HepG2 (cell line): ENCODE measurements at places on chromosomes 3 and 15.
A peak's percentile ranks its signal among the peaks of the same experiment; 100 is the strongest.

GRCh38 chr15:83364501-83364900 lies 80.0 kb upstream of the BNC1 start:
- DNase-seq = no peak

DNA sequence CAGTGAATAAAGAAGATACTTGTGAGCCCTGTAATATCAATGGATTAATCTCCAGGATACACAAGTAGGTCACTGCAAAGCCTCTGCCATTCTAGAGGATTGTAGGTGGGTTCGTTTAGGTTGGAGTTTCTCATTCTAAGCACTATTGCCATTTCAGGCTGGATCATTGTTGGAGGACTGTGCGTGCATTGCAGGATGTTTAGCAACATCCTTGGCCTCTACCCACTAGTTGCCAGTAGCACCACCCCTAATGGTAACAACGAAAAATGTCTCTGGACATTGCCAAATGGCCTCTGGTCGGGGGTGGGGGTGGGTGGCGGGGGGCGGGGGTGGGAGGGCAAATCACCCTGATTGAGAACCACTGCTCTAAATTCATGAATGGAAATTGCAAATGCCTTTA lies 4.9 kb upstream of the IFT57 start:
- no peak for DNase-seq

DNA sequence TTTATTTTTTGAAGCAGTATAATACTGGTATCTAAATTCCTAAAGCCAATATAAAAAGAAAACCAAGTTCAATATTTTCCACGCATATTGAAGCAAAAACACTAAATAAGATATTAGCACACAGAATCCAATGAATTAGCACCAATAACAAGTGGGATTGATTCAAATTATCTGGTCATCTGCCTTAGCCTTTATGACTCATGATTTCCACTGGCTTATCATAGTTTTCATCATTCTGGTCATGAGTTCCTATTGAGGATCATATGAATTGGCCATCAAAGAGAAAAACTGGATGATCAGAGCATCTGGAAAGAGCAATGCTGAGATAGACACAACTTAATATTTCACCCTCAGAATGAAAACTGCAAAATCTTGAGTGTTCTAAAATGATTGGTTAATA lies 809.9 kb downstream of the MCTP2 start:
- DNase-seq = no peak

DNA sequence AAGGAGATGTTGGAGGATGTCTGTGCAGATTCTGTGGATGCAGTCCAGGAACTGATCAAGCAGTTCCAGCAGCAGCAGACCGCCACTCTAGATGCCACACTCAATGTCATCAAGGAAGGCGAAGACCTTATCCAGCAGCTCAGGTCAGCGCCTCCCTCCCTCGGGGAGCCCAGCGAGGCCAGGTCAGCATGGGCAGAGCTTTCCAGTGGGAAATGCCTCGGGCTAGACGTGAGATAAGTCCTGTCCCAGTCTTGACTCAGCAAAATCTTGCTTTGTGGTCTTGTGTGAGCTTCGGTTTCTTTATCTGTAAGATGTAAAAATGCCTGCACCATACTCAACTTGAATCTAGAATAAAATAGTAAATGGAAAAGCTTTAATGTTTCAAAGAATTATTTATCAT lies 335.1 kb upstream of the UMPS start:
- DNase-seq = no peak

DNA sequence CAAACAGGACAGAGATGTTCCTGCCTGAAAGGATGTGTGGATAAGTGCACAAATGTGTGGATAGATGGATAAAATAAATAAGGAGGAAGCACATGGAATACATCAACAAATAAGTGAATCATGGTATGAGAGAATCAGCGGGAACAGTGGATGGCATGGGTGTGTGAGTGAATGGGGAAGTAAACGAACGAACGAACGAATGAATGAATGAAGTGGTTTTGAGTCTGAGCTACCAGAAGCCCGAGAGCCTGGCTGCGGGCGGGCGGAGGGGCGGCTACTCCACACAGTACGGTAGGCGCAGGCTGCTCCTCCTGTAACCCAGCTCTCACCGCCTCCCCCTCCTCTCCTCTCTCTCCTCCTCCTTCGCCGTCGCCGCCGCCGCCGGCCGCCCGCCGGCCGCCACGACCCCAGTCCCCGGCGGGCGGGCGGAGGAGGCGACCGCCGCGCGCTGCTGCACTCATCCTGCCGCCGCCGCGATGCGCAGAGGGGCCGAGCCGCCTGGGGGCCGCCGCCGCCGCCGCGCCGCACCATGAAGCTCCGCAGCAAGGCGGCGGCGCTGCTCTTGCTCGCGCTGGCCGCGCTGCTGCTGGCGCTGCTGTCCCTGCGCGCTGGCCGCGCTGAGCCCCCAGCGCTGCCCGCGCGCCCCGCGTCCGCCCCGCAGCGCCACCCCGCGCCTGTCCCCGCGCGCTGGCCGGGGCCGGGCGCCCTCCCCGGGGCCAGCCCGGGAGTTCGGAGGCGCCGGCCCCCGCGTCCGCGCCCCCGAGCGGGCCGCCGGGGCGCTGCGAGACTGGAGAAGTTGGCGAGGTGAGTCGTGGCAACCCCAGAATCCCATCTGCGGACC lies at the start of gene GXYLT2:
TSS of gene GXYLT2 (plus strand) at position 342 of the 841 bp plus-strand sequence. CDS start at position 530, 188 bp downstream.
- DNase-seq = peak; percentile 48

DNA sequence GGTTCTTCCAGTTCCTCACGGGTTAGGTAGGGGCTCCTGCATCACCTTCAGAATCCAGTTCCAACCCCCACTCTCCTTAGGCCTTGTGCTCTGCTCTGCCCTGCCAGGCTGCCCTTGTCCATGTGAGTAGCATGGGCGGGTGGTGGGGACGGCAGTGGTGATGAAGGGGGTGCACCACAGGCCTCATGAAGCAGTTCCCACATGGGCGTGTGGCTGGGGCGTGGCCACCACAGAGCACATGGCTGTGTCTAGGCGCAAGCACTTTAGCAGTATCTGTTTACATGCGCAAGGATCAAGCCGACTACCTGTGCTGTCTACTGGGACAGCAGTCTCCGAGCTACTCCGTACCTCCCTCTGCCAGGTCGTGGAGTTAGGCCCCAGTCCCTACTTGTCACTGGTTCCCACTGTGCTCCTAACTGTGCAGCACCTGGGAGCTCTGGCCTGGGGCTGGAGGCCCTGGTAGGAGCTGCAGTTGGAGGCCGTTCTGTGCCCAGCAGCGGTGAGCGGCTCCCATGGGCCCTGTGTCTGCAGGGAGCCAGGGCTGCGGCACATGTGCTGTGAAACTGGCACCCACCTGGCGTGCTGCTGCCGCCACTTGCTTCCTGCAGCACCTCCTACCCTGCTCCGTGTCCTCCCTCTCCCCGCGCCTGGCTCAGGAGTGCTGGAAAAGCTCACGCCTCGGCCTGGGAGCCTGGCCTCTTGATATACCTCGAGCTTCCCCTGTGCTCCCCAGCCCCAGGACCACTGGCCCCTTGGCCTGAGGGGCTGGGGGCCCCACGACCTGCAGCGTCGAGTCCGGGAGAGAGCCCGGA lies 53.5 kb downstream of the PLXNA1 start:
- DNase-seq = no peak

DNA sequence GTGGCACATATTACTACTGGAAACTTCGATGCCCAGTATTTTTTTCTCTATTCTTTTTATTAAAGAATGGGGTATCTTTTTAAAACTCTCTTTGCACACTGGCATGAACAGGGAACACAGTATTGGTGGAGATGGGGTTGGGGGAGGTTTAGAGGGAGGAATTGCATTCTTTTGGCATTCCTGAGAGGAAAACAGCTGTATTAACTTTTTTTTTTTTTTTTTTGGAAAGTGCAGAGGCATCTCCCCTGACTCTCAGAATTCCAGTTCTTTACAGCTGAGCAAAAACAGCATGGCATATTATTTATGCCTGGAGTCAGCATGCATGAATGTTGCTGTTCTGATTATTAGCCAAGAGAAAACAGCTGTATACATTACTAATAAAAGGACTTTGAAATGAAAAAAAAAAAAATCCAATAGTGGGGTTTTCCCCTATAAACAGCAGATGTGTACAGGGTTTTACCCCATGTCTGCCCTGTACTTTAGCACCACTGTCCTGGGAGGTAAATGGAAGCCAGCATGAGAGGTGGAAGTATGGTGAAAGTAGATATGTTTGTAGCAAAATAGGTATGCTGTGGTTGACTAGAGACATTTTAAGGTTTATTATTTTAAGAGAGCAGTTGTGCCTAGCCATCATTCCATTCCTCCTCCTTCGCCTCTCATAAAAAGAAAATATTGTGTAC lies 132.2 kb downstream of the FNDC3B start:
- DNase-seq = no peak

DNA sequence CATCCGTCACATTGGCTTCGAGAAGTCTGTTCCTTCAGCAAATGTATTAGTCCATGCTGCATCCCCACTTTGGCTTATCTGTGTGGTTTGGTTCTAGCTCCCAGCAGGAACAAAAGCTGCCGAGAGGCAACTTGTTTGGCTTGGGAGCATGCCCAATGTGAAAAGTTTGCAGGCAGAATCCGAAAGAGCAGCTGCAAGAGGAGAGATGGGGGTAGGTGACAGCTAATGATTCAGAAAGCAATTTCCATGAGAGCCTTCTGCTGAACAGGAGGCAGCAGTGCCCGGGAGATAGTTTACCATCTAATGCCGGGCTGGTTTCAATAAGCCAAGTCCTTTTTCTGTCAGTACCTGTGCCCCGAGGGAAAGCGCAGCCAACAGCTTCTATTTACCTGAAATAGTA lies 60.2 kb downstream of the GRM7 start:
- no peak for DNase-seq

- DNase-seq = no peak
Observed at GRCh38 chr3:14482271-14482721, 57.8 kb downstream of the GRIP2 start.

GRCh38 chr3:155398046-155398445 lies 104.6 kb upstream of the STRIT1 start:
- DNase-seq = no peak

DNA sequence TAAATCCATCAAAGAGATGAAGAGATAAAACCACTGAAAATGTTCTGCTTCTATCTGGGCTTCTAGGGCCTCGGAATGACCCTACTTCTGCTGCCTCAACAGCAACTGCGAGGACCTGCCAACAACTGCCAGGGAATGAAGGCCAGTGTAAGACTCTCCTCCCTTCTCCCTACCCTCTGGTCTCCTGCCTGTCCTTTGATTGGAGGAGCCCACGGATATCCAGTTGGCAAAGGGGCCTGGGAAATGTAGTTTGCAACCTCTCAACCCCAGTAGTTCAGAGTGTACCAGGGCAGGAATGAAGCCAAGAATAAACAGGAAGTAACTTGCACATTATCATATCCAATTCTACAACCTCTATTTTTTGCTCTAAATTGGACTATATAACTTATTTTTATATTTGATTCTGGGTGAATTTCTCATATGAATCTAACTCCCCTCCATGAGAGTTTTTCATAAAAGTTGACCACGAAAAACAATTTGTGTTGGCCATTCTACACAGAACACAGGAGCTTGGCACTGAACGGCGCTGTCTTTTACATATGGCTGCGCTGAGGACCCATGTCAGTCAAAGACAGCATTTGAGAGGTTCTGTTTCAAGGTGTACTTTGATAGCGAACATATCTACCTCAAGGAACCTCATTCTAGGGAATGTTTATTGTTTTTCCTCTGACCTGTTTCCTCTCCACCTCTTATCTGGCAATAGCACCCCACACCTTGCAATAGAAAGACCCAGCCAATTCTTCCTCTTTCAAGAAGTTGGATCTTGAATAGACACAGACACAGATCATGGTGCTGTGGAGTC lies 91.1 kb upstream of the RNF7 start:
- DNase-seq = peak; percentile 69

DNA sequence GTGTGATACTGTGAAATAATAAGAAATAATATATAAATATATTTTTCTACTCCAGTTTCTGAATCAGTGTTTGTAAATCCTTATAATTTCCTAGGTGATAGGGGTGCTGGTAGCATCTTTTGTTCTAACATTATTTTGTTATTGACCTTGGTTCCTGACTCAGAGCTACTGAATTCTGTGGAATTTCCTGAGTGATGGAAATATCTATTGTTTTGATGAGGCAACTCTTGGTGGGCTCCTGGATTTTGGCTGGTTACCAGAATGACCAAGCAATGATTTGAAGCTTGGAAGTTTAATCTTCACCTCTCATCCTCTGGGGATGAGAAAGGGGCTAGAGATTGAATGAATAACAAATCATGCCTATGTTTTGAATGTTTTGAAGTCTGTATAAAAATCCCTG lies 377.3 kb downstream of the LPP start:
- DNase-seq = peak; percentile 31

- no peak for DNase-seq
Observed at GRCh38 chr3:153495422-153495821, 333.4 kb downstream of the RAP2B start.

GRCh38 chr3:147838652-147839051 lies 429.5 kb downstream of the ZIC1 start:
- no peak for DNase-seq

- DNase-seq = no peak
Observed at GRCh38 chr3:3802046-3802445, 2.8 kb downstream of the LRRN1 start.

GRCh38 chr15:90080458-90080755 lies 21.9 kb downstream of the IDH2 start:
- no peak for DNase-seq

GRCh38 chr3:104514371-104514770 lies 852.3 kb upstream of the ALCAM start:
- DNase-seq = no peak

DNA sequence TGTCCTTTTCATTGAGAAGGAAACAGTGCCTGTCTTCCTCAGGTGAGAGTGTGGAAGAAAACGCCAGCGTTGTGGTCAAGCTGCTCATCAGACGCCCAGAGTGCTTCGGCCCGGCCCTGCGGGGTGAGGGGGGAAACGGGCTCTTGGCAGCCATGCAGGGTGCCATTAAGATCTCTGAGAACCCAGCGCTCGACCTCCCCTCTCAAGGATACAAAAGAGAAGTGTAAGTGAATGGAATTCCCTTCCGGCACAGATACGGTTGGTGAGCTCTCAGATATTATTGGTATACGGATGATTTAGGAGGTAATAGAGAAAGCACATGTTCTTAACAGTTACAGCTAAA lies 245.7 kb upstream of the CHRM5 start:
- no peak for DNase-seq

- no peak for DNase-seq
Observed at GRCh38 chr15:94777037-94777436, 545.7 kb downstream of the MCTP2 start.

DNA sequence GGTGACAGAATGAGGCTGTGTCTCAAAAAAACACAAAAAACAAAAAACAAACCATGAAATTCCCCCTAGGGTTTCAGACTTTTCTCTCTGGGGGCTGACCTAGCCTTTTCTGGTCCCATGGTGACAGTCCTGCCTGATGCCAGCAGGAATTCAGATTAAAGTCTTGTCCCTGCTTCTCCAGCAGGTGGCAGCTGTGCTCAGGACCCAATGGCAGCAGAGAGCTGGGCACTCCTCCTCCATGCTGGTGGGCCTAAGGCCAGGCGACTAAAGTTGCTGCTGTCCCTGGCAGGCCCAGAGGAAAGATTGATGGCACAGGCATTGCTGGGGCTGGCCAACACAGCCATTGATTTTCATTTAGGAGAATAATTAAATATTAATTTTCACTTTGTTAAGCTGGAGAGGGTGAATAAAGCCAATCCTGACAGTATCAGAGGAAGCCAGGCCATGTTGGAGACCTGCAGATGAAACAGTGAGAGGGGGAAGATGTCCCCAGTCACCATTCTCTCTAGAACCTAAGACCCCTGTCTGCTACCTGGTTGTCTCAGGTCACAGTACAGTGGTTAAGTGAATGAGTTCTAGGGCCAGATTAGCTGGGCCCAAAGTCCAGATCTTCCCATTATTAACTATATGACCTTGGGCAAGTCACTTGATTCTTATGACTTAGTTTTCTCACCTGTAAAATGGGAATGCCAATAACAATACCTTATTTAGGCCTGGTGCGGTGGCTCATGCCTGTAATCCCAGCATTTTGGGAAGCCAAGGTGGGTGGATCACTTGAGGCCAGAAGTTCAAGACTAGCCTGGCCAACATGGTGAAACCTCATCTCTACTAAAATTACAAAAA lies 7.1 kb downstream of the CELF6 start:
- peak; percentile 65 for DNase-seq
